ENCODE measurements at places on chromosomes 4 and X.

GRCh38 chr4:182916483-182917181 lies 554 bp downstream of the DCTD start:
- peak; percentile 67 for DNase-seq

- DNase-seq, result peak; percentile 75
These were observed 55.7 kb downstream of the BTC start for GRCh38 chr4:74738464-74739143.

DNA sequence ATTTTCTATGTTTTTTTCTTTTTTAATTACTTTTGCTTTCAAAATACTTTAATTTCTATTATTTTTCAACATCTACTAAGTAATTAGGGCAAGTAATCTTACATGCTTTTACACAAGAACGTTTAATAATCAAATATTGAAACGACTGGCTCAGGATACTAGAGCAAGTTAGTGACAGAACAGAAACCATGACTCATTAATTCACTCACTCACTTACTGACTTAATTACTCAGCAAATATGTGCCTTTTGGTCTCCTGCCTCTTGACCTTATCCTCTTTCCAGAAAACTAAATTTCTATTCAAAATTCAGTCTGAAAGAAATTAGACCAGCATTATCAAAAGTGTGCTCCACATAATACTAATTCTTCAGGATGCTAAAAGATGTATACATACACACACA lies 314.9 kb upstream of the TEX13C start:
- no peak for DNase-seq

DNA sequence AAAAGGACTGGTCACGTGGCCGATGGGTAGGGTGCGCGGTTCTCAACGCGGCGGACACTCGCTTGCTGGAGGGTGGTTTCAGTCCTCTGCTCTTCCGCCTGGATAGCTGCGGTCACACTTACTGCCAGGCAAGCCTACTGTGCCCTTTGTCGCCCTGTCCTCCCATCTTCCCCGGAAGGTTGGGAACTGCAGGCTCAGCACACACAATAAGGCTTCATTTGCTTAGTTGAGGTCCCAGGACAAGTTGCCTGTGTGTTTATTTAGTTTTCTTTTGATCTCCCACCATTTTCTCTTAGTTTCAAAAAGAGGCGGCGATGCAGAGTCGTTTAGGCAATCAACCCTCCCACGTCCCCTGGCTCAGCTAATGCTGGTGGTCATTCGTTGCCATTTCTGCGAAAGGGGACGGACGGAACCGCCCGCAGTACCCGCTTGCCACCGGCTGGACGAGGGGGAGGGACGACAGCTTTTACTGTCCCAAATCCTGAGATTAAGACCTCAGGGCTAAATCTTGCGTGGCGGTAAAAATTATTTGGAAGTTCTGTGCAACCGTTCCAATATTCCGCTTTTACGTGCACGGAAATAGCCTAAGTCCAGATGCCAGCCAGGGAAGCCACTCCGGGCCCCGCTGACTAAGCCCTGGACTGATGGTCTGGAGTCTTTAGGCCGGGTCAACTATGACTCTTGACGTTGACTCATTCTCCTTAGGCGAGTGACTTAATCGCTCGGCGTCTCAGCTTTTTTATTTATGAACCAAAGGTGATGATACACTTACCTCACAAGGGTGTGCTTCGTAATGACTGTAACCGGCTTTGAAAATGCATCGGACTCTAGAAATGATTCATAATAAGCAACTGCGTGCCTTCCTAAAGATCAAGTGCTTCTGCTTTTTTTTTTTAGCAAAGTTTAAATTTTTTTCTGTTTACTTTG lies 671 bp upstream of the EIF4E start:
- DNase-seq, result peak; percentile 100

- peak; percentile 15 for DNase-seq
These were observed 36.4 kb upstream of the GPR174 start for GRCh38 chrX:79107891-79108718.

DNA sequence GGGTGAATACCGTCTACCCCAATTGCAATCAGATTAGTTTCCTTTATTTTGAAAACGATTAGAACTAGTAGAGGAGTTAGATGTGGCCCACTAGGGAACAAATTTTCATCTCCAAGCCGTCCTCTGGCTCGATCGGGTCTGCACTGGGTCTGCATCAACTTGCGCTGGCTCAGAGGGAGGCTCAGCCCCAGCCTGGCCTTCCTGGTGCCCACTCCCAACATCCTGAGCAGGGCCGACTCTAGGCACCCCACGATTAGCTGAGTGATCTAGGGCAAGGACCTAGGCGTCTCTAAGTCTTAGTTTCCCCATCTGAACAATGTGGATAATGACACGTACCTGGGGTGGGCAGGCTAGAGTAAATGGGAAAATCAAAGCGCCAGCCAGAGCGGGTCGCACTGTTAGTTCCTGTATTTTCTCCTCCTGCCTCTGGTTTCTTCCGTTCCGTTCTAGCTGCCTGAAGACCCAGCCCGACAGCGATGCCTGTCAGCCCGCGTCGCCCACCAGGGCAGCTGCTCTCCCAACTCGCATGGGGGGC lies 7.7 kb upstream of the HAND2 start:
- no peak for DNase-seq

DNA sequence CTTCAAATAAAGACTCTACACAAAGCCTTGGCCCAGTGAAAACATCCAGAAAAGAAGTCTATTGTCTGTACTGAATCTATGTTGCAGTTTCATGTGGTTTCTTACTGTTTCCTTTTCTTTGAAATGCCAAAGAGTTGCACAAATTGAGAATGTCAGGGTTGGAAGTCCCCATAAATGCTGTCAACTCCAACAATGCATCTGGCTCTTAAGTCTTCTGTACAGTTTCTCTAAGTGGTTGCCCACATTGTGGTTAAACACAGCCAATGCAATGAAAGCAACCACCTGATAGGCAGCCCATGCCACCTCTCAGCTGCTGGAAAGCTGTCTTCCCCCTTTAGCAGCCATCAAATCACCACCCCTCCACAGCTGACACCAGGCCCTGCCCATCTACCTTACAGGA lies 67.2 kb upstream of the C1GALT1C1 start:
- DNase-seq, result no peak

- DNase-seq, result peak; percentile 95
These were observed at the start of gene LARP1B for GRCh38 chr4:128060699-128061565. Gene LARP1B, plus strand, starts transcription at chr4:128061312. Its CDS starts 13,640 bp downstream, at chr4:128074952.

DNA sequence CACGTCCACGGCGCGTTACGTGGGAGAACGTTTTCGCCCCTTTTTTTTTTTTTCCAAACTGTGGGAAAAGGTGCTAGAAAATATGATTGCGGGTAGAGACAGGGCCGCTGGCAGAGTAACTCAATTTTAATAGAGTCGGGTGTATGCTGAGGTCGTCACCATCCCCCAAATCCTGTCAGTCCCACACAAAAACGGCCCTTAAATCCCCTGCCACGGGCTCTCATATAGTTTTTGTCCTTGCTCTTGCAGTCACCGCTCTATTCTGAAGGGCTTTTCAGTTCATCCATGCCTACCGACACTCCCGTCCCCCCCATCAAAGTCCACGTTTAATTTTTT lies 796 bp upstream of the MED14 start:
- DNase-seq, result no peak

GRCh38 chr4:14035076-14035475 lies 407.6 kb upstream of the BOD1L1 start:
- no peak for DNase-seq

GRCh38 chr4:89939994-89940393 lies 45.3 kb downstream of the MMRN1 start:
- no peak for DNase-seq

GRCh38 chrX:53071064-53071463 lies 11.1 kb upstream of the TSPYL2 start:
- DNase-seq, result no peak

DNA sequence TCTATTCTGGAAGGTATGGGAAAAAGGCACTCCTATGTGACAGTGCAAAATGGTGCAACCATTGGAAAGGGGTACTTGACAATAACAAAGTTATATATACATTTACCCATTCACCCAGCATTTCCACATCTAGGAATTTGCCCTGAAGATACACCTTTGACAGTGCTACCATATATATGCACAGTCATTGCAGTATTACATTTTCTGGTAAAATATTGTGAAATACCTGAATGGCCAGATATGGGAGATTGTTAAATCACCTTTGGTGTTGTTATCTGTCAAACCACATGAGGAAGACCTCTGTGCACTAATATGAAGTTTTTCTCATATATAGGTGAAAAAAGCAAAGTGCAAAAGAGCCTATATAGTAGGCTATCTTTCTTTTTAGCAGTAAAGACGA lies 53.5 kb downstream of the SMAD1 start:
- DNase-seq, result no peak

GRCh38 chrX:40083120-40083978 lies 14.4 kb downstream of the BCOR start:
- DNase-seq, result no peak

DNA sequence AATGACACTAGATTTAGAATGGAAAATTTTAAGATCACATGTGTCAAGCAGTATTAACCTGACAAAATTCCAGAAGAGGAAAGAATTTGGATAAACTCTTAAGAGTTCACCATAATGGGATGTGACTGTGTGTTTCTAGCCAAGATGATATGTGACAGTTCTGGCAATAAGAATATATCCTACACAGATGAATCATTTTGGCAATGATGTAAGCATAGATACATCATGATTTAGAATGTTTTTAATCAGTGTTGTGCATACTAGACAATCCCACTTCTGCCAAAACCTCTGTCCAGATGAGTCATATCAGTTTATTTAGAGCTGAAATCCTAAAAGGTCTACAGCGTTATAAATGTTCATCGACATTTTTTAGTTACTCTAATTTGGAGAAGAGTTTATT lies 48.8 kb downstream of the PTCHD1 start:
- peak; percentile 81 for DNase-seq

- no peak for DNase-seq
These were observed 10.5 kb downstream of the TLR7 start for GRCh38 chrX:12877386-12877785.

GRCh38 chr4:77178560-77178959 lies 21.6 kb downstream of the CCNG2 start:
- no peak for DNase-seq

- no peak for DNase-seq
These were observed 109.6 kb downstream of the TMEM144 start for GRCh38 chr4:158319880-158320279.

- no peak for DNase-seq
These were observed 164.1 kb downstream of the DEFB131A start for GRCh38 chr4:9608300-9608699.

GRCh38 chr4:105145156-105145902 lies 1.3 kb upstream of the TET2 start:
- DNase-seq, result peak; percentile 42

DNA sequence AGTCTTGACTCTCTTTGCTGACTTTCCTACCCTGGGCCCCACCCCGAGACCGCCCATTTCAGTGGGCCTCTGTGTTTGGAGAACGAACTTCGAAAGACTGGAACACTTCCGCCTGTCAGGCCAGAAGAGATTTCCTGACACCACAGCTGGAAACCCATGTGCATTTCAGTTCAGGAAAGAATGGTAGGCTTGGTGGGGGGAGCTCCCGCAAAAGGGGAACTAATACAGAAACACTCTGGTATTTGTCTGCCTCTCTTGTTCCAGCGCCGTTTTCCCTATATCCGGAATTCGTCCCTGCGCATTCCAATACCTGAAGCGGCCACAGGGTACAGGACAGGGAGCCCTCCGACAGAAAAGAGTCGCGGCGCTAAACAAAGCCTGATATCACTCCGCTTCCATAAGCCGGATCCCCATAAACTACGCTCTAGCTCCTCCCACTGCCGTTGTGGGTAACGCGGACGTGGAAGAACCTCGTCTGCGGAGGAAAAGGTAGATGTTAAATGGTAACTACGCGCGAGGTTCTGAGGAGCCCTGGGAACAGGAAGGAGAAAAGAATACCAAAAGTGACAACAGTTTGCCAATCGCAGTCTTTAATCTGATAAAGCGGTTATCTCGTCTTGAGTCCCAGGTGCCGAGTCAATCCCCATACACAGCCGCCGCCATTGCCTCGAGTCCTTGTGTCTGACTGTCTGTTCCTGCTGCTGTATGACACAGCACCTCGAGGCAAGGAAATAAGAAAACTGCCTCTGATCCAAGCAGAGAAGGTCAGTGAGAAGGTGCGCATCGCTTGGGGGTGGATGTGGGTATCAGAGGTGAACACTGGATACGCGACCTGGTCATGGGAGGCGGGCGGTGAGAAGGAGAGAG lies at the start of gene ARMCX5:
Gene ARMCX5, plus strand, starts transcription at position 432 of the 867 bp plus-strand sequence. CDS start 2,627 bp downstream, outside the sequence.
- peak; percentile 88 for DNase-seq

GRCh38 chr4:123806056-123806455 lies 409.5 kb downstream of the SPRY1 start:
- no peak for DNase-seq

DNA sequence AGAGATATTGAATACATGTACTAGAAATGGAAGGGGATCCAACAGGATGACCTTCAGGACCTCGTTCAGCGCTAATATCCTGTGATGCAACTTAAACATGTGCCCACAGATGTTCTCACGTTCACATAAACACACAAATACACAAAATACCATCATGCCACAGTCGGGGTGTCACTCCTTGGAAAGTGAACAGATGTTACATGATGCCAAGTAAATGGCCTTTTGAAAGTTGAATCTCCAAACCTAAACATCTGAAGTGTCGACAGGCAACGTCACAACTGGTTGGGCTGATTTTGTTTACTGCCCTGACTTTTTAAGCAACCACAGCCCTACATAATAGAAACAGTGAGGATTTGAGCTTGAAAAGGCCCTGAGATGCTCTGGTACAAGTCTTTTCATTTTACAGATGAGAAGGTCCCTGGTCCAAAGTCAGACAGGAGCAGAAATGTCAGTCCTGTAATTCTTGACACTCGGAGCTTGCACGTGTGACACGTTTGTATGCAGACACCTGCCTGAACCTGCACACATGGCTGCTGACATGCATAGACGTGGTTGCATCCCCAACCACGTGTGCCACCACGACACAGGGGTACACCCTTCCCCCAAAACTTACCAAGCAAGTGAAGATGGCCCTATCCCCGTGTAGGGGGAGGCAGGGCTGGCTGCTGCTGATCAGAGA lies 23.5 kb upstream of the BCORL1 start:
- no peak for DNase-seq

- peak; percentile 24 for DNase-seq
These were observed 103.3 kb downstream of the MGST2 start for GRCh38 chr4:139768896-139769295.

DNA sequence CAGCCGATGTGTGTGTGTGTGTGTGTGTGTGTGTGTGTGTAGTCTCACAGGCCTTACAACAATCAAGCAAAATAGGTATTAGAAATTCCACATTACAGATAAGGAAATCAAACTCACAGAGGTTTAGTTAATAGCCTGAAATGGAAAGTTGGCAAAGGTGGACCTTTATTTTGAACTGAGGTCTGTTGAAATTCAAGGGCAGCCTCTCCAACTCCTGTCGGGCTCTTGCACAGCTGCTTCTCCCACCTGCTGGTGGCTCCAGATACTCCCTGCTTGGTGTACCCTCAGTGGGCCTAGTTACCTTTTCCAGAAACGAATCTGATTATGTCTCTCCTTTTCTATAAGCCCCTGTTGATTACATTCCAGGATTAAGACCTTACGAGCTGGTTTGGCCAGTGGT lies 195.9 kb downstream of the MGST2 start:
- DNase-seq, result no peak

GRCh38 chr4:40731792-40732245 lies 17.9 kb upstream of the NSUN7 start:
- no peak for DNase-seq

- DNase-seq, result peak; percentile 12
These were observed 446.9 kb downstream of the TMA16 start for GRCh38 chr4:163941221-163941905.

Data from fibroblast of mammary gland (primary cell).